ENCODE measurements at places on chromosomes 11 and 22.

GRCh38 chr11:105392556-105392955 is 217.3 kb upstream of the GRIA4 start:
- no peak for DNase-seq

DNA sequence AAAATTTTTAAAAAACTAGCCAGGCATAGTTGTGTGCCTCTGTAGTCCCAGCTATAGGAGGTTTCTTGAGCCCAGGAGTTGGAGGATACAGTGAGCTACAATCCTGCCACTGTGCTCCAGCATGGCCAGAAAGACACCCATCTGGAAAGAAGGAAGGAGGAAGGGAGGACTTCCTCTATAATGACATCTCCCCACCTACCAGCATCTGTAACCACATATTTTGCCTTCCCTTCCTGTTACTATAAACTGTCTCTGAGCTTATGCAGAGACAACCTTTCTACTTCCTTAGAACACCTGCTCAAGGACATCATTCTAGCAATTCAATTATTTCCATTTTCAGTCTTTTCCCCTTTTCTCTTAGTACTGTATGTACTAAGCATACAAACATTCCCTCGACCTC is 2.2 kb upstream of the NUP160 start:
- no peak for DNase-seq

- no peak for DNase-seq
Measured at GRCh38 chr11:69285766-69286165, 8.2 kb upstream of the MYEOV start.

DNA sequence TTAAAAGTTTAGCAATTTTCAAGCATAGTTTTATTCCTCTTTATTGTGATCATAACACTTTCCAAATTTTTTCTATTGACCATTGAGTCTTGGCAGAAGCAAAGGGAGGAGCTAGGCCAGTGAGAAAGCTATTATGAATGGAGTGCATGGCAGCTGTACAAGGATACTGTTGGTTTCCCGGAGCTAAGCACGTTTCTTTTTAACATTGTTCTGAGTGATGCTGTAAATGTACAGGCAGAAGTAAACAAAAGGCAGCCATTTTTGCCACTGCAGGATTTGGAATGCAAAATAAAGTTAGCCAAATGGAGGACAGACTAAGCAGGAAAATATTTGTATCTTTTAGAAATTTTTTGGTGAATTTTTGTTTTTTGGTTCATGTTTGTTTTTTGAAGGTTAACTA is 16.2 kb downstream of the CBL start:
- DNase-seq: no peak

DNA sequence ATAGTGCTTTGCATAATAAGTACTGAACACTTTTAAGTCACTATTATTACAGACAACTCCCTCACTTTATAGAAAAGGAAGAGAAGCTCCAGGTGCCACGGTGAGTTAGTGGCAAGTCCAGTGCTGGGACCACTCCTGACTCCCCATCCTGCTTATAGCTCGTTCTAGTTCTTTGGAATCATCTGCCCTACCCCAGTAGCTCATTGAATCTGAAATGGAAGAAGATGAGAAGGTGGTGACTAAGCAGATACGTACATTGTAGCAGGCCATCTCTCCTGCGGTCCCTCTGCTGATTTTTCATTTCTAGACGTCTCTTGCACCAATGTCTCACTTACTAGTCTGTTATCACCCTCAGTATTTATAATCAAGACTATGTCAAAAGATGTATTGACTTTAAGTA is 21.6 kb downstream of the MMP20 start:
- no peak for DNase-seq

DNA sequence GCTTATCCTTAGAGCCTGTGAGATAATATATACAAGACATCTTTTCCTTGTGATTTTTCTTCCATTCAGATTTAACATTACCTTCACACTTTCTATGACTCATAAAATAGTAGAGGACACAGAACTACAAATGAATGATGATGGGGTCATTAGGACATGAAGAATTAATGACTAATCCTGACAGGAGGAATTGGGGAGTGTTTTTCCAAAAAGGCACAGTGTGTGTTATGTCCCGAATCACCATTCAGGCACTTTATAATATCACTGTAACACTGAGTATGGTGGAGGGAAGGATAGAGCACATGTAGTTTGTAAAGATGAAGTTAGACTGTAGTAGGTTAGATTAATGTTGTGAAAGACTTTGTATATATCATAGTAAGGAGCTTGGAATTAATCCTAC is 391.3 kb downstream of the JRKL start:
- no peak for DNase-seq

- DNase-seq: no peak
Measured at GRCh38 chr11:116478669-116479668, 293.8 kb downstream of the BUD13 start.
